ENCODE measurements at places on chromosomes 3 and 15.

DNA sequence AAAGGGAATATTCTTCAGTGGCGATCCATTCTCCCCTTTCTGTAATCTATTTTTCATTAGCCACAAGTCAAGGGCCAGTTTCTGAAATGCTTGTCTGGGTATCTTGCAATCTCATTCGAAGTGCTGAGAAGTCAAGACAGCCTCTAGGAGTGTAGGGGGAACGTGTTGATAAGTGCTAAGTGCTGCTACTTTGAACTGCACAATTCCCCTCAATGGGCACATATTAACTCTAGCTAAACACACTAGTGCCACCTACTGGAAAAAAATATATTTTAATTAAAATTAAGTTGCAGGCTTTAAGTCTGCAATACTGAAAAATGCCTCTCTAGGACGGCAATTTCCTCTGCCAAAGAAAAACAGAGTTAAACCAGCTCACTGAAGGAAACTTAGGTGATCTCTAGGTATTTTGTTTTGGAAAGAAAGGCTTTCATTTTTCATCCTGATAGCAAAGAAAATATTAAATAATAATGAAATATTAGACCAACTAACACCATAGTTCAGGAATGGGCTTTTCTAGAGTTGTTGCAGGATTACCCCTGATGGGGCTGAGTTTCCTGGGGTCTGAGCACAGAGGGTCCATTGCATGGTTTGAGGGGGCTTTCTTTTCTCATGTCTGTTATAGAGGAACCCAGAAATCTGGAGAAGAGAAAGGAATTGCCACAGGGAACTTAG, 181.9 kb upstream of the KBTBD8 start:
- DNase-seq: no peak

DNA sequence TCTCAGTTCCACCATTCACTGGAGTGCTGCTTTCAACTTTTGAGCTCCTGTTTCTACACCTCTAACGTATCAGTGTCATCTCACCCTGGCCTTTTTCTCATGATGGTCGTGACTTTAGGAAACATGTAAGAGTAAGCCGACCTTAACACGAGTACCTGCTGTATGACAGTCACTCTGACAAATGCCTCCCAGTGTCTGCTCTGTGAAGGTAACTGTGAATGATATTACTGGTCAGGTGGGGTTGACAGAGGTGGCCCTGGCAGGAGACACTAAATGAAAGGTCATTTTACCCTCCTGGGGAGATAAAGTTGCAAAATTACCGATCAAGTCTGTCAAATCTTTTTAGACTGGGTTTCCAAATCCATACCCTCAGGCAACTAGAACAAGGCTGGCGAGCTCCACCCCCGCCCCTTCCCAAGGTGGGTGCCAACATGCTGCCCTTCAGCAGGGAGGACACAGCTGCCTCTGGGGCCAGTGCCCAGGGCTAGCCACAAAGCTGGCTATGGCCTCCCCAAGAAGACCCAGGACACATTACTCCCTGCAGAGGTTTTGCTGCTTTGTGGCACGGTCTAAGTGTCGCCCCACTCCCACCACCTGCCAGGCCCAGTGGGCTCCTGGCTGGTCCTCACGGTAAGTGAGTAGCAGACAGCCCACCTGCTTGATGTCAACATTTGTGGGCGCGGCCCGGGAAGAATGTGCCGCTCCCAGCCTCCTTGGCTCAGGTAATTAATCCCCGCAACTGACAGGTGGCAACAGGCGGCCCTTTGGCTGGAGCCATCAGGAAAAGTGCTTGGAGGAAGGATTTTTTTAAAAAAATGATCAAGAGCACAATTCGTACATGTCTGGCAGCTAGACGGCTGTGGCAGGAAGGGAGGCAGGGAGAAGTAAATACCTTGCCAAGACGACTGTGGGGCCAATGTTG, 211.8 kb downstream of the TP63 start:
- peak; percentile 13 for DNase-seq

DNA sequence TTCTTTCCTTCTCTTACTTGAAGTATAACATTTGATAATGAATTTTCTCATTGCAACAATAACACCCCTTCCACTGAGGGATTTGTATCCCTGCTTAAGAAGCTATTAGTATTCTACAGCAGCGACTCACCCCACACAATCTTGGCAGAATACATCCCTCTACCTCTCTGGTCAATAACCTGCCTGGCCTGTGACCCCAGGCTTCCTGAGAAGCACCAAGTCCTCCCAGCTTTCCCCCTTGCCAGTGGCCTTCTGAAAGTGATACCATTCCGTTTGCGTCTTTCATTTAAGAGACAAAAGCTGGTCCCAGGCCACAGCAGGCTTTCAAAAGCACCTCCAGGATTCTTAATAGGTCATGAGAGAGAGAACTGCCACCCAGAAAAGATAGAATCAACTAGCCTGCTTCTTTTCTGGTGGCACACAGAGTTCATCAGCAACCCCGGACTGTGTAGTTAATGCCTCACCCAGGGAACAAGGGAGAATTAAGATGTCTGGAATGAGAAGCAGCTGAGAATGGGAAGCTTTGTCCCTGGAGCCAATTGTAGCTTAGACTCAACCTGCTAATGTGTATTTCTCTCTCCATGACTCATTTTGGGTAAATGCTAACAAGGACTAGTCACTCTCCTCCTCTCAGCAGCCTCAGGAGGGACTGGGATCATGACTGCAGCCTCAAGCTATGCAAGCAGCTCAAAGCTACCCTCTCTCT, 101.0 kb upstream of the CPNE4 start:
- DNase-seq: no peak

DNA sequence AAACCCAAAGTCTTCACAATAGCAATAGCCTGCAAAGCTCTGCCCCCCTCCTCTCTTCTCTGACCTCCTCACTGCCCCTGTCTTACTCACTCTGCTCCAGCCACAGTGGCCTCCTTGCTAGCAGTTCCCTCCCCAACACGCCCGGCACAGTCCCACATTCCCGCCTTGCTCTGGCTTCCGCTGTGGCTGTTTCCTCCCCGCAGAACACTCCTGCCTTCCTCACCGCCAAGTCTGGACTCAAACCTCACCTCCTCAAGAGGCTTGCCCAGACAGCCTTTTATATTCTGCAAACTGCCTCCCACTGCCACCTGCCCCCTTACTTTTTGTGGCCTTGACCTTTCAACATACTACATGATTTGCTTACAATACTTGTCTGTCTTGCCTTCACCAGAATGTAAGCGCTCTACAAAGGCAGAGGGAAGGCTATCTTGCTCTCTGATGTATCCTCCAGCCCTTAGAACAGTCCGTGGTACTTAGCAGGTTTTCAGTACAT, 406 bp upstream of the MPI start:
- no peak for DNase-seq

DNA sequence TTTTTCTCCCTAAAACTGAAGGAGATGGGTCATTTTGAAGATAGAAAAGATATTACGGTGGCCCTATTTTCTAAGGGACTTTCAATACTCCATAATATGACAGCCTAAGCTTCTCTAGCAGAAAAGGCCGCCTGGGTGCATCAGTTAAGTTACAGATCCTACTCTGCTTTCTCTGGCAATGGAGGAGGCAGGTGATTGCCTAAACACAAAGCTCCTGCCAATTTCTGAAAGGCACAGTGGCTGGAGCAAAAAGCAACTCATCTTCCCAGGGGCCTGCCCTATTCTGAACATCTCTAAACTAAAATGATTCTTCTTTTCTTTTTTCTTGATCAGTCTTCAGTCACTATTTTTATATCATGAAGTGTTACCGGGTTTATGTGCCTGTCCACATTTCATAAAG, 276.7 kb downstream of the CNTN4 start:
- DNase-seq: no peak

GRCh38 chr3:58116161-58116955, 94.4 kb downstream of the DNASE1L3 start:
- DNase-seq: no peak

GRCh38 chr3:181952221-181952620, 240.5 kb downstream of the SOX2 start:
- DNase-seq: no peak

DNA sequence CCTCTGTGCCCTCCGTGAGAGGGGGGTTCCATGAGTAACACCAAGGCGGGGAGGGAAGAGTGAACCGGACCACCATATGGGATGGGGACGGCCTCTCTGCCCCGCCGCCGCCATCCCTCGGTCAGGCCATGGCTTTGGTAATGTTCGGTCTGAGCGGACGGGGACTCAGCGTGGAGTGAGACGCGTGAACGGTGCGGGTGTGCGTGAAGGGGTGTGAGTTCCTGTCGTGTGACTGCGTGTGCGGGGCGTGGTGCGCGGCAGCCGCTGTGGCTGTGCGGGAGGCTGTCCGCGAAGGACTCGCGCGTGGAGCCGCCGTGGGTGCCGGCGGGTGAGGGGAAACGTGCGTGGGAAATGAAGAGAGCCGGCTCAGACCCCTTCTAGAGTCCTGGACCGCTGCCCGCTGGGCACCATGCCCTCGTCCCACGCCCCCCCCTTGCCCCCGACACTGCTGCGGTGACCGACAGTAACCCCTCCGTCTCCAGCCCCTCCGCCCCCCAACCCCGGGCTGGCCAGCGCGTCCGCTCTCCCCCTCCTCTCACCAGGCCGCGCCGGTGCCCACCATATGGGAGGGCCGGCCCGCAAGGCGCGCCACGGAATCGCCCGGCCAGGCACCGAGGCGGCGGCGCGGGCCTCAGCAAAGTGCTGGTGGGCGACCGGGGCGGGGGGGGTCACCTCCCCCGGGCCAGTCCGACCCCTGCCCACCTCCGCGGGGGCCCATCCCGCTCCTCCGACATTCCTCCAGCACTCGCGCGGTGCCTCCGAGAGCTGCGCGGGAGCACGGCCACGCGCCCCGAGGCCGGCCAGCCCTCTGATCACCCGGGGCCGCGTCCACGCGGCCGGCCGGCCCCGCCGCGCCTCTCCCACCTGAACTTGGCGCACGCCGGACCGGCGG, 589 bp downstream of the KLF15 start:
- DNase-seq: peak; percentile 31

DNA sequence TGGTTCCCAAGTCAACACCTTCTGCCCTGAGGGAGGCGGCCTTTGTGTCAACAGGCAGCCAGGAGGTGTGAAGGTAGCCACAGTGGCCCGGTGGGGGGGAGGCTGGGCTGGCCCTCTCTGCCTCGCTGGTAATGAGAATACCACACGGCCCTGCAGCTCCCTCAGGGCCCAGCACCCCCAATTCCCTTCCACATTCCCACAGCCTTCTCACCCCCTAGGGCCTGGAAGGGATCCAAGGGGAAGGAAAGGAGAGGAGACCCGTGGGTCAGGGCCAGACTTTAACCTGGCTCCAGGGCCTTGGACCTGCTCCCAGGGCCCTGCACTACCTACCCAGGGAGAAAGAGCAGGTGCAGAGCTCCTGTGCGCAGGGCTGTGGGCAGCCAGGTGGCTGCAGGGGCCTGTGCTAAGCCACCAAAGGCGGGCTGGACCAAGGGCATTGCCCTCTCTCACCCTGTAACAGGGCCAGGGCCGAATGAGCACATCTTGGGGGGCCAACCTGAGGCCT, 8.7 kb upstream of the MESP2 start:
- no peak for DNase-seq

GRCh38 chr3:84744130-84744529, 214.7 kb upstream of the CADM2 start:
- no peak for DNase-seq

DNA sequence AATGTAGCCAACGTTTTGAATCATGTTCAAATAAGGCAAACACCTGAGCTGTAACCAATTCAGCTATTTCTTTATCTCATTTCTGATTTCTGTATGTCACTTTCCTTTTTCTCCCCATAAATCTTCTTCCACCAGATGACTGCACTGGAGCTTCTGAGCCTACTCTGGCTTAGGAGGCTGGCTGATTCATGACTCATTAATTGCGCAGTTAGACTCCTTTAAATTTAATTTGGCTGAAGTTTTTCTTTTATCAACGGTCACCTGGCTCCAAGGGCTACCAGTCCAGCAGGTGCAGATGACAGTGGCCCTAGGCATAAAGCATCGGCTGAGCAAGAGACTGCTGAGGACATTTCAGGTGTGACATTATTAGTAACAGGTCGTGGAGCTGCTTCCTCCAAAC, 39.6 kb upstream of the ITGA11 start:
- DNase-seq: no peak
